Activated CD4-positive, alpha-beta T cell treated with anti-CD3 and anti-CD28 coated beads, Interleukin-2, amount 50 U/mL, for 24 hours (primary cell): ENCODE measurements at places on chromosomes 16 and 17.
A peak's percentile ranks its signal among the peaks of the same experiment; 100 is the strongest.

DNA sequence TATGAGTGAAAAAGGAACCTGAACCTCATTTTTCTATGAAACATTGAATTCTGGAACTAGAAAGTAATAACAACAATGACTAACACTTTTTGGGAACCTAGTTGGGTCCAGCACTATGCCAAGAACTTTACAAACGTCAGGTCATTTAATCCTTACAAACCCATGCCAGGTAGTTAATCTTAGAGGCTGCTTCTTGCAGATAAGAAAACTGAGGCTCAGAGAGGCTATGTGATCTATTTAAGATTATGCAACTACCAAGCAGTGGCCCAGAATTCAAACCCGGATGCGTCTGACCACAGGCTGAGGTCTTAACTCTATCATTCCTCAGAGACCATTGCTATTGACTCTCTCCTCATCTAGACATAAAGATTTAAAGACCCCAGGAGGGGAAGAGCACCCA, 358.7 kb downstream of the GRIN2A start:
- no peak for DNase-seq

DNA sequence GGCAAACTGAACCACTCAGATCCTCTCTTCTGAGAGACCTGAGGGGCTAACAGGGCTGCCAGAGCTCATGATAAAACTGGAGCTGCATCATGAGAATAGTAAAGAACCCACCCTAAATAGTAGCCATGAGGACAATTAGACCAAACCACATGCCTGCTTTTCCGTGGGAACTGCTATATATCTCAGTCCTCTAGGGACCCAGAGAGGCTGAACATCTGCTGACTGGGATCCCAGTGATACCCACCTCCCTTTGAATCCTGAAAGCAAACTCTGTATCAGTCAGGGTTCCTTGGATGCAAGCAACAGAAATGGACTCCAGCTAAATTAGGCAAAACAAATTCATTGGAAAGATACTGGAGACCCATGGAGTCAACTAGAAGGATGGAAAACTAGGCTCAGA, 6.5 kb downstream of the MT1X start:
- DNase-seq = no peak

- no peak for DNase-seq
Measured at GRCh38 chr16:31696968-31697743, 169.5 kb downstream of the AHSP start.

GRCh38 chr16:27768651-27769272, 218.8 kb downstream of the KATNIP start:
- DNase-seq = no peak

DNA sequence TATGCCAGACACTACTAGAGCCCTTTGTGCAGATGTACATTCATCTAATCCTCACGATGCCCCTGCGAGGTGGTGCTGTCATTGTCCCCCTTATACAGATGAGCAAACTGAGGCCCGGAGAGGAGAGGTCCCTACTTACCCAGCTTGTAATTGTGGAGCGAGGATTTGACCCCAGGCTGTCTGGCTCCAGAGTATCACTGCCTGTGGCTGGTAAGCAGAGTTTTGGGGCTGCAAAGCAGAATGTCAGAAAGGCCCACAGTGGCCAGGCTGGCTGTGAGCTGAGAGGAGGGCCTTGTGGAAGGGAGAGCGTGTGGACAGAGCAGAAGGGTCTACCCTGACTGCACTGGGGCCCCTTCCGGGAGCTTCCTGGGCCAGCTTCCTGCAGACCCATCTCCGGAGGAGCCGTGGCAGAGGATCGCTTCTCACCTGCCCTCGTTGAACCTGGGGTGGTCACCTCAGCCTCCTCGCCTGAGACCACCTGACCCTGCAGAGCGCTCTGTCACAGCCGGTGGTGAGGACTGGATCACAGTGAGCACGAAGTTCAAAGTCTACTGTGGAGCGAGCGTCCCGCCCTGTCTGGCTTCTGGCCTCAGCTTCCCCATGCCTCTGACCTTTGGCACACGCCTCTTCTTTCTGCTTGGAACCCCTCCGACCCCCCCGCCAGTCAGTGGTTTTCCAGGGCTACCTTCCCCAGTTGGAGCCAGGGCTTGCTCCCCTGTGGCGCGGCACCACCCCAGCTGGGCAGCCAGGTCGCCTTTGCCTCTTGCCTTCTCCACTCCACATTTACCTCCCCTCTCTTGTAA, 12.1 kb downstream of the CMIP start:
- DNase-seq = no peak

DNA sequence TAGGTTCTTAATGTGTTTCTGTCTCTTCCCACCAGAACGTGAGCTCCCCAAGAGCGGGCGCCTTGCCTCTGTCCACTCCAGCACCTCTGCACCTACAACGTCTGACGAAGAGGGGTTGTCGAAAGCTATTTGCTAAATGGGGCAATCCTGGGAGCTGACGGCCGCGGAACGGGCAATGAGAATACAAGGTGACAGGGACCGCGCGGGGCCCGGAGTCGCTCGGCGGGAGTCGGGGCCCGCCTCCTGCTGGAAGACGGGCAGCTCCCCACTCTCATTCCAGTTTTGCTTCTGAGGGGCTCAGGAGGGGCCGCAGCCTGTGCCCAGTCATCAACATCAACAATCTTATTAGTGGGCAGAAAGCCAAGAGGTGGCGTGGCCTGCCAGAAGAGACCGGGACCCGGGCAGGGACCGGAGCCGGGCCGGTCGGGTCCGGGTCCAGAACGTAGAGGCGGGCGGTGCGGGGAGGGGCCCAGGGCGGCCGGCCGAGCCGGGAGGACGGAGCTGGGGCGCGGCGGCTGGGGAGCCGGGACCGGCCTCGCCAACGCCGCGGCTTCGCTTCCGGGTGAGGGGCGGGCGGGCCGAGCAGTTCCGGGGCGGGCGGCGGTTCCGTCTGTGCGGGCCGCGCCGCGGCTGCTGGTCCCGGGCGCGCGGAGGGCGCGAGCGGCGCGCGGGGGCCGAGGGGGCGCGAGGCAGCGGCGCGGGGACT, at the start of gene MOSMO:
TSS of gene MOSMO (plus strand) at position 603 of the 706 bp plus-strand sequence. CDS start 191 bp downstream, outside the sequence.
- DNase-seq = peak; percentile 47

- DNase-seq = no peak
Measured at GRCh38 chr16:84096447-84097005, 20.2 kb downstream of the MBTPS1 start.

DNA sequence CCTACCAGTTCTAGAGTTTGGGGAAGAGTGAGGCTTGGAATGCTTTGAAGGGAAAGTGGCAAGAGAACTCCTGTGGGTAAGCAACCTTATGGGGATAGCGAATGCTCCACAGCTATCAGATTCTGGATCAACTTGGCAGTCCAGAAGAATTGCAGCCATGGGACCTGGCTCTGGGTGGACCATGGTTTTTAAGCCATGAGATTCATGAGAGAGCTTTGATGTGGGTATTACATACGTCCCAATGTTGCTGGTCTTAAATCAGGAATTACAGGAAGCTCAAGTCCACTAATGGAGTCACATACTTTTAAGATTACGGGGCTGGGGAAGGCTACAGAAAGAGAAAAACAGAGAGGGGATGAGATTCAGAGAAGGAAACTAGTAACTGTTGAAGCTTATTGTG, 142.5 kb upstream of the ELAC2 start:
- no peak for DNase-seq

GRCh38 chr16:49204191-49204590, 77.4 kb downstream of the CBLN1 start:
- no peak for DNase-seq

- DNase-seq = no peak
Measured at GRCh38 chr16:50282010-50282538, 15.7 kb downstream of the ADCY7 start.

DNA sequence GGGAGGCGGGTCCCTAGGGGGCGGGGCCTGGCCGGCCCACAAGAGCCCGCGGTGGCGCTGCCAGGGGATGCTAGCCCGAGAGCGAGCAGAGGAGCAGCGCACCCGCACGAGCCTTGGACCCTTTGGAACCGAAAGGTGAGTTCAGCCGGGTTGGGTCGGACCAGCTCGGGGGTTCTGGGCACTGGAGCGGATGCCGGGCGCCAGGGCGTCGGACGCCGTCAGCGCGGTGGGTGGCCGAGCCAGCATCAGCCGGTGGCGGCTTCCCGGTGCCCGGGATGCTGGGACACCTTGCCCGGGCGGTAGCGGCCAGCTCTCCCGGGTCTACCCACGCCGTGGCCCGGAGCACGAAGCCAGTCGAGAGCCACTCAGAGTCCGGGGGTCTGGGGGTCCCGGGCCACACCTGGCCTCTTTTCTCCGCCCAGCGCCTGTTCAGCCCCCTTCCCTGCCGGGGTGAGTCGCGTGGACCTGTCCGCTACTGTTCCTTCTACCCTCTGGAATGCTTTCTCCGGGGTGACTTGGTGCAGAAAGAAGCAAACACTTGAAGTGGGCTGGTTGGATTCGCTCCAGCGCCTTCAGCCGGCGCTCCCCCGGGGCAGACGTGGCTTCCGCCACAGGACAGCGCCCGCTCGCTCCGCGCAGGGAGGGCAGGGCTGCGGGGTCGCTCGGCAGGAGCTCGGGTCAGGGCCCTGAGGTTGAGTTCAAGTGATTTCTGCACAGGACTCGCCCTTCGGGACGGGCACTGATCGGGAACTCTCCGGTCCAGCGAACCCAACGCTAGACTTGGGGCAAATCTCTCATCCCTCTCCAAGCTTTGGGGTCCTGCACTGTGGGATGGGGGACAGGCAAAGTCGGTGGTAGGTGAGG, at the start of gene SCNN1G:
TSS of gene SCNN1G (plus strand) at position 67 of the 864 bp plus-strand sequence. CDS start 3,527 bp downstream, outside the sequence.
- no peak for DNase-seq

DNA sequence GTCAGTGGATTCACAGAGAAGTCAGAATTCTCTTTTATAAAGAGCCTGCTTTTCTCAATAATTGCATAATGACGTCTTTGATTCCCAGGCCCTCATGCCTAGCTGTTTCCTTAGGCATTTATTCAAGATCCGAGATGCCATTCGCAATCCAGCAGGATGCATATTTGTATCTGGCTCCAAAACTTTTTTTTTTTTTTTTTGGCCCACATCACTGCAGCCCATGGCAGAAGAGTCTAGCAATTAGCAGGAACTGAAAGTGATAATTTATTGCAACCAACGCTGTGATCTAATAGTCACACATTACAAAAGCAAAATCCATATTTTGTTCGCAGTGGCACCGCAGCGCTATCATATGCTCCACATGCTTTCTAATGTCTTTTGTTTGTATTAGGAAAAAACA, 503.4 kb downstream of the MAF start:
- no peak for DNase-seq

GRCh38 chr16:3401719-3402397, 843 bp downstream of the ZNF174 start:
- DNase-seq = no peak

DNA sequence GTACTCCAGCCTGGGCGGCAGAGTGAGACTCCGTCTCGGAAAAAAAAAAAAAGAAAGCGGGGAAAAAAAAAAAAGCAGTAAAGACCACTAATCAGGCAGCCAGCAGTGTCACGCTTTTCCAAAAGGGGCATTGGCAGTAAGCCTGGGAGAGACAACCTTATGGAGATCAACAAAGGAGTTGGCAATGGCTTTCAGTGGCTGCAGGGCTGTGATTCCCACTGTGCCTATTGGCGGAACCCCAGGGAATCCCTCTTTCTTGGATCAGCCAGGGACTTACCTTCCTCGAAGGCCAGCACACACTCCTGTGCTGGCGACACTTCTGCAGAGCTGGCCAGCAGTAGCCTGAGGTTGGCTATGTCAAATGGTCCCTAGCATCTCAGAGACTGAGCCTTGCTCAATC, 43.2 kb upstream of the ZFHX3 start:
- DNase-seq = no peak

DNA sequence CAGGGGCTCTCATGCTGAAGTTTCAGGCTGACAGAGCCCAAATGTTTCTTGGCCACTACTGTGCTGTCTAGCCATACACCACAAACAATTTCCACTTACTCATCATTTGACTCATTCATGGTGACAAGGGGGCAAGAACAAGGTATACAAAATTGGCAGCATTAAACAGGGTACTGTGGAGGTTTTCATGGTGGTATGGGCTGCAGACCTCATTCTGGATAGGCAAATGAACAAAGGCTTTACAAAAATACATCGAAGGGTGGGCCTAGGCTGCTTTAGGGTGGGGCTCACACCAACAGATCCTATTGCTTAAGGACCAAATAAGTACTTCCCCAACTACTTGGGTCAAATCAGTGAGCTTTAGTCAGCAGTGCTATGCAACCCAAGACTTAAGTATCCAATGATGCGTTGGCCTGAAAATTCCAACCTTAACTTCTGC, 53.0 kb downstream of the N4BP1 start:
- peak; percentile 32 for DNase-seq

GRCh38 chr17:14058051-14058450, 11.3 kb upstream of the COX10 start:
- DNase-seq = no peak

- DNase-seq = no peak
Measured at GRCh38 chr16:82758904-82759303, 132.1 kb downstream of the CDH13 start.

DNA sequence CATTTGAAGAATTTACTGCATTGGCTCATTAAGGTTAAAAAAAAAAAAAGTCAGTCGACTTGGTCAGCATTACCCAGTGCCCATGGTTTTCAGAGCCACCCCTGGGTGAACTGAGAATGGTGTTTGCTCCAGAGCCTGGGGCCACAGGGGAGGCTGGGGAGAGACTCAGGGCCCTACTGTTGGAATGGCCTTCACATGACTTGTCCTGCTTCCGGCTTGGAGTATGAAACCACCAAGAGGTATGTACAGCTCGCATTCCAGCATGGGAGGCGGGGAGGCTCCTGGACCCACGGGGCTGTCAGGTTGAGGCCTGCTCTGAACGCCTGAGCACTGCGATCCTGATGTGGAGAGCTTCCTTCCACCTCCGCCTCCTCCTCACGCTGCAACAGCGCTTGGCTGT, 36.8 kb downstream of the MSI2 start:
- no peak for DNase-seq

DNA sequence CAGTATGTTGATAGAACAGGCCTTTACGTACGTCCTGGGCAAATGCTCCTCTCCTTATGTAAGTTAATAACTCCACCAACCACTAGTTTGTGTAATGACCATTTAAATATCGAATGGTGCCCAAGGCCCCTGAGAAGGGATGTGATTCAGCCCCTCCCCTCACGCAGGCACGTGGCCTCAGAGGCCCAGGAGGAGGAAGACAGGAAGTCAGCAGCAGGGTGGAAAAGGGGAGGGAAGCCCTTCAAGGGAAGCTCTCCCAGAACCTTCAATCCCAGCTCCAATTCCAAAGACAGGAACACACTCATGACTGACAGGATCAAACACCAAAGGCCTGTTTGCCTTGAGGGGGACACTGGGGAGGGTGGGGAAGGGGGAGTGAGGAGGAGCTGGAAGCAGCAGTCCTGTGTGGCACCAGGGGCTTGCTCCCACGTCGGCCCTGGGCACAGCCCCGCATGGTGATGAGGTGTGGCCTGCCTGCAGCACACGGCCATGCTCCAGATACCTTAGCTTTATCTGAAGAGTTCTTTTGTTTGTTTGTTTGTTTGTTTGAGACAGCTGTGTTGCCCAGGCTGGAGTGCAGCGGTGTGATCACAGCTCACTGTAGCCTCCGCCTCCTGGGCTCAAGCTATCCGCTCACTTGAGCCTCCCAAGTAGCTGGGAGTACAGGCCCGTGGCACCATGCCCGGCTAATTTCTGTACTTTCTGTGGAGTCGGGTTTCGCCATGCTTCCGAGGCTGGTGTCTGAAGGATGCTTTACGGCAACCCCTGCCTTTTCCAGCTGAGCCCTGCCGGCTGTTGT, 105.0 kb downstream of the ZNF778 start:
- no peak for DNase-seq
